Activated CD4-positive, alpha-beta T cell treated with anti-CD3 and anti-CD28 coated beads, Interleukin-2, amount 50 U/mL, for 16 hours (primary cell): ENCODE measurements at places on chromosomes 16 and 17.

DNA sequence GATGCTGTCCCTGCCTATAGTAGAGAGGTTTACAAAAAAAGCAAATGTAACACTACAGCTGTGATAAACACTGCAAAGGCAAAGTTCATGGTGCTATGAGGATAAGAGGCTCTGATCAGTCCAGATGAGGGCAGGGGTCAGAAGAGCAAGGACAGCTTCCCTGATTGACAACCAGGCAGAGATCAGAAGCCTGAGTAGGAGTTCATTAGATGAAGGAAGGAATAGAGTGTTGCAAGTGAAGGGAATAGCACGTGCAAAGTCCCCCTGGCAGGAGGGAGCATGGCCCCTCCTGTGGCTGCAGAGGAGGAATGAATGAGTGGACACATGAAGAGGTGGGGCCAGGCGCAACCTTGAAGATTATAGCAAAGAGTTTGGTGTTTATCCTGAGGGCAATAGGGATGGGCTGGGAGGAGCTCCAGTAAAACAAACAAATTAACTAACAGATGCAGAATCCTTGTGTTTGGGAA lies 208.4 kb upstream of the IRX5 start:
- DNase-seq: no peak

DNA sequence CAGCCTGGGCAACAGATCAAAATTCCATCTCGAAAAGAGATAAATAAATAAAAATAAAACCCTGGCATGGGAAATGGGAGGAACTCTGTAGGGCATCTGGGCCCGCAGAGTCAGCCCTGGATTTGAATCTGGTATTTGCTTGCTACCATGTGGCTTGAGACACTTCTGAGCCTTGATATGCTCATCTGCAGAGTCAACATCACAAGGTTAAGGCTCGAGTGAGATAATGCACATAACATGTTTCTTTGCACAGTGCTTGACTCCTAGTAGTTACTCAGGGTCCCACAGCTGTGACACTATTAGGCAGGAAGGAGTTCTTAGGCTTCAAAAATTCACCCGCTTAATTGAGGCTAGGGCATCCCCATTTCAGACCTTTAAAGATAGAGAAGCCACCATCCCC lies 21.3 kb downstream of the CDK5RAP3 start:
- no peak for DNase-seq

DNA sequence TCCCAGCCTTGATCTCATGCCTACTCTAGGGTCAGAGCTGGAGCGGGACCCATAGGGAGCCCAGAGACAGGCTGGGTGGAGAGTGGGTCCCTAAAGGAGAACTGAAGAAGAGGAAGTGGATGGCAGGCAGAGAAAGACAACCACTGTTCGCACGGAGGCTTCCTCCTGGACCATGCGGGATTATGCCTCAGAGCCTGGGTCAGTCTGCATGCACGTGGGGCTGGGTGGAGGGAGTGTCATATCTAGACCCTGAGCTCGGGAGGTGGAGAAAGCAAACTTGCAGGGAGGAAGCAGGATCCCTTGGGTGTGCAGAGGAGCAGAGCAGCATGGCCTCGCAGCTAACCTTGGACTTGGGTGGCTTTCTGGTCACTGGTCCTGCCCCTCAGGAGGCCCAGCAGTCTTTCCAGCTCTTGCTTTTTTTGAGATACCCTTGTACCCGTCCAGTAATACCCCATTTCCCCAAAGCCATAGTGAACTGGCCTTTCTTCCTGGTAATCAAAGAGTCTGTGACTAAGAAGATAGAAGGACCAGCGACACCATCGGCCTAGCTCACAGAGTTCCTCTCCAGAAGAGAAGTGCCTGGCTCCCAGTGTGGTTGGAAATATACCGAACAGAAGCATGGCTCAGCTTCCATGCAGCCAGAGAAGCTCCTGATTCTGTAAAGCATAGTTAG lies 344.2 kb downstream of the CPPED1 start:
- DNase-seq: no peak

- no peak for DNase-seq
Observed at GRCh38 chr16:89132194-89133005, 38.7 kb downstream of the ACSF3 start.

DNA sequence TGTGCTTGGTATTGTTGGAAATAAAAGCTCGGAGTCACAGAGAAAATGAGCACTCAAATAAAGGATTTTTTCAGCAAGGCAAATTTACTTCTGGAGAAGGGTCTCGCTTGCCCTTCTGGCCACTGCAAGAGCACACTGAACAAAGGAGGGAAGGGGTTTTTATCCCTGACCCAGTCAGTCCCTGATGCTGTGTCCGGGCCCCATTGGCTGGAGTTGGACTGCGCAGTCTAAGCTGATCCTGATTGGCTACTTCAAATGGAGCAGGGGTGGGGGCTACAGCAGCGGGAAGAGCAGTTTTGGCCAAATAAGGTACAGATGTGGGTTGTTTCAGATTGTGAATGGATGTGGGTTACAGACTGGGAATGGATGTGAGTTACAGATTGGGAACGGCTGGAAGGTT lies 4.3 kb upstream of the NLRP1 start:
- DNase-seq: no peak

- no peak for DNase-seq
Observed at GRCh38 chr17:53807286-53807685, 15.4 kb upstream of the KIF2B start.
